Stimulated activated CD8-positive, alpha-beta memory T cell treated with anti-CD3 and anti-CD28 coated beads, Interleukin-4, amount 100 ng/mL, for 1 hour (primary cell): ENCODE measurements at places on chromosomes 3 and 15.

GRCh38 chr3:140736863-140737460, 59.1 kb downstream of the TRIM42 start:
- no peak for DNase-seq

DNA sequence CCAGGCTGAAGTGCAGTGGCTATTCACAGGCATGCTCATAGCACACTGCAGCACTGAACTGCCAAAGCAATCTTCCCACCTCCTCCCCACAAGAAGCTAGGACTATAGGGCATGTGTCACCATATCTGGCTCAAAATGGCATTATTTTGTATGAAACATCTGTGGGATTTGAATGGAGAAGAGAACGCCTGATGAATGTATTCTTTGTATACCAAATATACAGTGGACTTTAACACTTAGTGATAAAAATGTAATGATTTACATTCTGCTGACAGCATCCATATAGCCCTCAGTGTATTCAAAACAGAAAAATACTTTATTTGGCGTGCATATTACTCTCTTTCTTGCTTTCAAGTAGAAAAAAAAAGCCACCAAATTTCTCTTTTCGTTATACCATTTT, 257.8 kb downstream of the FOXP1 start:
- DNase-seq, result no peak

DNA sequence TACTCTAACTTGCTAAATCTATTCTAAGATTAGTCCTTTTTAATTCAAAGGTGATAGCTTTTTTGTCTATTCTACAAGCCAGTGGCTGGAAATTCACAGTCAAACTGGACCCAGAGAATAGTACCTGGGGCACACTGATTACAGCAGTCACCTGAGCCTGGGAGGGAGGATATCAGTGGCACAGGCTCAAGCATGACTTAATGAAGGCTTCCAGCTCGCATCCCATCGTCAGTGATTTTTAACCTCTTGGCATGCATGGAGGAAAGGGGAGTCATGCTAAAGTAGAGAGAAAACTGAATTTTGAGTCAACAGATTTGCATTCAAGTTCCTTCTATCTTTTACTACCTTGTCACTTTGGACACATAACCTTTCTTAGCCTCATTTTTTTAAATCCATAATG, 24.8 kb downstream of the GOLIM4 start:
- no peak for DNase-seq

DNA sequence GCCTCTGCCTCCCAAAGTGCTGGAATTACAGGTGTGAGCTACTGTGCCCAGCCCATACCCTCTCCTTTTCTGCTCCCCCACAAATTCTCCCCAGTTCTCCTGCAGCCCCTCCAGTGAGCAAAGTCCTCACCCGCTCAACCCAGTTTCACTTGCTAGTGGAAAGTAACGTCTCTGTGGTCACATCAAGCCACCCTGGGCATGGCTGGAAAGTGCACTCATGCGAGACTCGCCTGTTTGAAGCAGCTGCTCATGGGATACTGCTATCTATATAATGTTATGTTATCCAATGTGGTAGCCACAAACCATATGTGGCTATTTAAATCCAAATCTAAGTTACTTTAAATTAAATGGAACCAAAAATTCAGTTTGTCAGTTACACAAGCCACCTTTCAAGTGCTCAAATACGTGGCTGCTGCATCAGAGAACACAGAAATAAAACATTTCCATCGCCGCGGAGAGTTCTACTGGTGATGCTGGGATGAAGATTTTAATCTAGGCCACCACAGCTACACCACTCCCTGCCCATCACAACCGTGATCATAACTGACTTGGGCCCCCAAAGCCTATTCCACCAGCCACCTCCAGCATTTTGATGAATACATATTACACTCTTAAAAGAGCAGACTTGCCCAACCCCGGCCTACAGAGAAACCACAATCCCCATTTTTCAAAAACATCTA, 119.4 kb downstream of the LIPC start:
- no peak for DNase-seq

DNA sequence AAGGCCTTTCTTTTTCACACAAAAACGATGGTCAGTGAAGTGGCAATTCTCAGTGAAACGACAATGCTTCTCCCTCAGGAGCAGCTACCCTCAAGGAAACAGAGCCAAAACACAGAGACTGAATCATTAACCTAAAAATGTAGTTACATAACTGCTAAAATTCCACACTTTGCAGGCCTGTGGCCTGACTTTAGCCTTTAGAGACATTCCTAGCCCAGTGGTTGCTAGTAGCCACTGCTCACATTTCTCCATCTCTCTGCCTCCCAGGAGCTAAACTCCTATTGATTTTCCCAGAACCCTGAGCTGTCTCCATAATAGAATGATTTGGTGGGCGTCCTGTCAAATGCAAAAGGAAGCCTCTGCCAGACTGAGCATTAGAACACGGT, 630.1 kb upstream of the KCNMB2 start:
- DNase-seq, result no peak

- DNase-seq, result no peak
Observed at GRCh38 chr15:85993116-85993515, 86.6 kb upstream of the AGBL1 start.

DNA sequence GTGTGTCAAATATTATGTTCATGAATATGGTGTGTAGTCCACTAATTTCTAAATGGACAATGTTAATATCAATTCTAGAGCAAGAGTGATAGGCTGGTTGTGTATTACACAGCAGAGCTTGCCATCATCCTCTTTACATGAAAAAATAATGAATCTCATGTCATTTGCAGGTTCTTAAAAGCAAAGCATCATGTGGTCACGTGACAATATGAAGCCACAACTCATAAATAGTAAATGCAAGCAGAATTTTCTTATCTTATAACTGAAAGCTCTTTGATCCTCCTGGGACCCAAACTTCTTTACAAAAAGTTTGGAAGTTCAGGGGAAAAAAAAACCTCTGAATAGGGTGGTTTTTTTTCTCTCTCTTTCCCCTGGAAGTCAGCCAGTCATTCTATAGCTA, 26.9 kb upstream of the LRRN1 start:
- no peak for DNase-seq
